Heart right ventricle (tissue), 16 donors: ENCODE measurements at places on chromosomes 3 and 15. TPM values are rescaled to one million over a fixed set of nuclear protein-coding genes. Genes with fewer than 3 reads are reported as not detected.

GRCh38 chr15:56724232-56724631 lies 9.1 kb downstream of the ZNF280D start:
- no peak for DNase-seq

DNA sequence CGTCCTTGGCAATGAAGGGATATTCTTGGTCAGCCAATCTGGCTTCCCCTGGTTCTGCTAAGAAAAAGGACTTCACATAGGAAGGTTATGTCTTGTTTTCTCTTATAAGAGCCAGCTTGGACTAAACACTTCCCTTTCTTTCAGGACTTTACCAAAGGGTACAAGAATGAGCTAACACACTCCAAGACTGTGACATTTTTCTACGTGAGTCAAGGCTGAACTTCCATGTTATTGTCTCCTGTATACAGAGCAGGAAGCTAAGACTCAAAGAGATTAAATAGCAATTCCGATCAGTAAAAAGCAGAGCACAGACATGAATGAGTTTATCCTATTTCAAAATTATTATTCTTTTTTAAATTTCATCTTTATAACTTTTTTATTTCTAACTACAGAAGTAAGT lies 63.3 kb upstream of the STT3B start:
- no peak for DNase-seq

GRCh38 chr3:150874666-150875219 lies 30.5 kb downstream of the MINDY4B start:
- DNase-seq = no peak

GRCh38 chr3:65597226-65597951 lies 441.3 kb downstream of the MAGI1 start:
- peak; percentile 46 for DNase-seq

DNA sequence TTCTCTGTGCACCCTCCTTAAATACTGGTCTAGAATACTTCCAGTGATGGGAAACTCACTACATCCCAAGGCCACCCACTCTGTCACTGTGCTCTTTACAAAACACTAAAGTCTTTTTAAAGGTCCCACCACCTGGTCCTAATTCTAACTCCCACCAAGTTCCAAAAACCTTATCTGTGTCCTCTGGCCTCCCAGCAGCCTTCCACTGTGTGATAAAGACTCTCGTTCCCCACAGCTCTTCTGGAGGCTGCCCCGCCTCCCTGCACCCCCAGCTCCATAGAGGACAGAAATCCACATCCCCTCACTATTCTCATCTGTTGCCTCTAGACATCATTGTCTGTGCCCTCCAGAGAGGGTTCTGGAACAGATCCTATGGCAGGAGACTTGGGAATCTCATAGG lies 276.4 kb downstream of the FAM43A start:
- no peak for DNase-seq

- no peak for DNase-seq
Observed at GRCh38 chr3:192494174-192494573, 233.2 kb downstream of the FGF12 start.

DNA sequence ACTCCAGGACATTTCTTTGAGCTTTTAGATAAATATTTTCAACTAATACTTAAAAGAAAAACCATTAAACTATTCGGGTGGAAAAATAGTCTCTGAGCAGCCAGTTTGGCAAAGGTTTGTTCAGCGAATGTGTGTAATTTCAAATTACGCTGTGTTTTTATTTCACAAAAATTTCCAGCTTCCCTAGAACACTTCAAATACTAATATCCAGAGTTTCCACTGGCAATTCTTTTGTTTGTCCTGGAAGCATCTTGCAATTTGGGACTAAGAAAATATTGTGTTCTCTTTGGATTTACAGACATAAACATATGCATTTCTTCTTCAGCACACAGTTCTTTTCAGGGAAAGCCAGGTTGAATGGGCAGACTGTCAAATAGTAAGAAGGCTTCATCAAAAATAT lies 61.9 kb downstream of the MDFIC2 start:
- DNase-seq = no peak

Gene TMEM44
- total RNA-seq = 4.6 TPM

Gene ISLR
- 19.7 TPM for total RNA-seq

Gene RPSA
- 384 TPM for total RNA-seq

GRCh38 chr3:115632026-115632425 lies 8.7 kb downstream of the GAP43 start:
- DNase-seq = no peak

DNA sequence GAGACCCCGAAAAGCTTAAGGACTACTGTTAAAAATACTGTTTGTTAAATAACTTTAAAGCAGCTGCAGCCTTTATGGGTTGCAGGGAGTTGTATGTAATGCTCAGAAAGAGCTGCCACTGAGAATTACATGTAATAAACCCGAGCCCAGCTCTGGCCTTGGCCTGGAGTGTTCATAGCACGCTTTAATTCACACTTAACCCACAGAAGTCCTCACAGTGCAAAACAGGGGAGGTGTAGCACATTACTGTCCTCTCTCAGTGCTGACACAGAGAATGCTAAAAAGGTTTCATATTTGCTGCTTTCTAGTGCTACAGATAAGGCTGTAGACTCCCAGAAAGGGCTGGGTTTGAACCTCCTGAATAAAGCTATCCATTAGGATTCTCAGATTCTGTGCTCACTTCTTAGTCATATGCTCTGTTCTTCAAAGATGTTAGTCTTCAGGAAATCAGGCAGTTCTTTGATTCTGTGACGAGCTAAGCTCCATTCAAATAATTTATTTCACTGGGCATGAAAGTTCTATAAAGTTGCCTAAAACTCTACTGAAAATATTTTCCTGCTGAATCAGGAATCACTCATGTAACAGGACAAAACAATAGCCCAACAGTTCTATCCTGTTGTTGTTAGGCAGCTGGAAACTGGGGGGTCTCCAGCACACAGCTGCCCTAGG lies 108.0 kb downstream of the SENP2 start:
- no peak for DNase-seq

- DNase-seq = no peak
Observed at GRCh38 chr15:88690331-88690730, 51.5 kb downstream of the ISG20 start.
